ENCODE measurements at places on chromosomes 5 and 9. TPM values are rescaled to one million over a fixed set of nuclear protein-coding genes. Genes with fewer than 3 reads are reported as not detected.

Gene NUTM2F
- polyA plus RNA-seq = not detected

Gene HMMR
- 0.67 TPM for polyA plus RNA-seq

Gene GABRA6
- not detected for polyA plus RNA-seq

Gene ENG
- 196 TPM for polyA plus RNA-seq

Gene PRSS3
- 1.9 TPM for polyA plus RNA-seq

Gene PLCXD3
- 2.5 TPM for polyA plus RNA-seq

Gene NIM1K
- 1.3 TPM for polyA plus RNA-seq

All from urinary bladder (tissue), 4 donors.